Effector memory CD8-positive, alpha-beta T cell (primary cell): ENCODE measurements at places on chromosomes 3 and 15.

GRCh38 chr15:82798531-82799166 is 7.2 kb downstream of the FSD2 start:
- no peak for DNase-seq

DNA sequence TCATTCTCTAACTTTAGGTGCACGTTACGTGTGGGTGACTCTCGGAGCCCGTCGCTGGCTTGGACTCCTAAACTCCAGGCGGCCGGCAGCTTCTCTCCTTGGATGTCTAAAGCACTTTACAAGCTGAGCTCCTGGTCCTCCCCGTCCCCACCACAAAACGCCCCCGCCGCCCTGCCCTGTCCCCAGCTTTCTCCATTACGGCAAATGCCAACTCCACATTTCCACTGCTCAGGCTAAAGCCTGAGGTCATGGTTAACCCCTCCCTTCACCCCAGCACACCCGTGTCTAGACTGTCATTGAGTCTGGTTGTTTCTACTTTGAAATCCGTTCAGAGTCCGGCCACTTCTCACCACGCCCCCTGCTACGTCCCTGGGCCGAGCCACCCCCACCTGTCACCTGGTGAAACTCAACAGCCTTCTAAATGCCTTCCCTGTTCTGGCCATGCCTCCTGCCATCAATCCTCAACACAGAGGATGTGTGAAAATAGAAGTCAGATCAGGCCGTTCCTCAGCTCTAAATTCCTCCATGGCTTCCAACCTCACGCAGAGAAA is 8.1 kb upstream of the PCSK6 start:
- DNase-seq = no peak

DNA sequence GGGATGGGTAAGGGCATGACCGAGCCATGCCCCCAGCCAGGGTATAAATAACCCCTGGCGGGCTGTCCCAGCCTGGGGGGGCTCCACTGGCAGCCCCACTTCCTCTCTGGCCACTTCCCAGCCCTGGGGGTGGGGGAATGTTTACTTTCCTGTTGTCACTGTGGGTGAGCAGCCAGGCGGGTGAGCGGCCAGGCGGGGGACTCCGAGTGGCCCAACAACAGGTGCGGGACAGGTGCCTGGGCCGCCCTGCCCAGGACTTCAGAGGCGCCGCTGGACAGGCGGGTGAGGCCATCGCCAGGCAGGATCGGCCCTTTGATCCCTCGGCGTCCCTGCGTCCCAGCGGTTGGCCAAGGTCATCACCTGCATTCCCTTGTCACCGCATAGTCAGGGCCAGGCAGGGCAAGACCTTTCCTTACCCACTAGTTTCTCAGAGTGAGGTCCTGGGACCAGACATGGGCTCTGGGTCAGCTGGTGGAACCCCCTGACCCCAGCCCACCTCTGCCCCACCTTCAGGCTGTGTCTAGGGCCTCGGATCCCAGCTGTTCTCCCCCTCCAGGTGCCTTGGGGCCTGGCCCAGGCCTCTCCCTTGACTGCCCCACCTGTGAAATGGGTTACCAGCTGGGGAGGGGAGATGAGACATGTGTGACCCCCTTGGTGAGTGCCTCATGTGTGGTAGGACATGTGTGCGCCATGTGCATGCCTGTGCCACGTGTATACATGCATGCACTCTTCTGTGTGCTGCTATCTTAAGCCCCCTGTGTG is 16.6 kb downstream of the SEMA3F start:
- no peak for DNase-seq

DNA sequence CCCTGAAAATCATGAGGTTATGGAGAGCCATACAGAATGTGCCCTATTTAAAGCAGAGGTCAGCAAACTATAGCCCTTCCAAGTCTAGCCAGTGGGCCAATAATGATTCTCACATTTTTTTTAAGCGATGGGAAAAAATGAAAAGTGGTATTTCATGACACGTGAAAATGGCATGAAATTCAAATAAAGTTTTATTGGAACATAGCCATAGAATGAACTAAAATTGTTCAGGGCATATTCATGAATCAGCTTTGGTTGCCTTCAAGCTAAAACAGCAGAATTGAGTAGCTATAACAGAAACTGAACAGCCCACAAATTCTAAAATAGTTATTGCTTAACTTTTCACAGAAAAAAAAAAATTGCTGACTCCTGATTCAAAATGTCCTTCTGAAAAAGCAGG is 104.5 kb downstream of the TFG start:
- no peak for DNase-seq

DNA sequence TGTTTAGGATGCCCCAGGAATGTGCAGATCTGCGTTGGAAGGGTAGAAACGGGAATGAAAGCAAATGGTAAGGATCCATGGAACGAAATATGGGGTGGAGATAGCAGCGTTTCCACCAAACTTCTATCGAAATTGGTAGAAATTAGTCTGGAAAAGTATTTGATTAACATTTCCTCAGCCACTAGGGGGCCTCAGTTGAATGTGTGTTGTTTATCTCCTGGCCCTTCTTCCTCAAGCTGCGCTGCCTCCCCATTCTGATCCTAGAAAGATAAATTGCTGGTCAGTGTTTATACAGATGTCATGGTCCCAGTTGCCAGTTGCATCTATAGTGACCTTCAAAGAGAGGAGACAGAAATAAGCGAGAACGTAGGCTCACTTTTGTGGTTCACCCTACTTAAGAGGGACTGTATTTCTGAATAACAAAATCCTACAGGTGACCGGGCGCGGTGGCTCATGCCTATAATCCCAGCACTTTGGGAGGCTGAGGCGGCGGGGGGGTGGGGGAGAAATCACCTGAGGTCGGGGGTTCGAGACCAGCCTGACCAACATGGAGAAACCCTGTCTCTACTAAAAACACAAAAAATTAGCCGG is 457.1 kb downstream of the SQOR start:
- DNase-seq = no peak

GRCh38 chr15:22956257-22956977 is 23.8 kb downstream of the CYFIP1 start:
- no peak for DNase-seq

DNA sequence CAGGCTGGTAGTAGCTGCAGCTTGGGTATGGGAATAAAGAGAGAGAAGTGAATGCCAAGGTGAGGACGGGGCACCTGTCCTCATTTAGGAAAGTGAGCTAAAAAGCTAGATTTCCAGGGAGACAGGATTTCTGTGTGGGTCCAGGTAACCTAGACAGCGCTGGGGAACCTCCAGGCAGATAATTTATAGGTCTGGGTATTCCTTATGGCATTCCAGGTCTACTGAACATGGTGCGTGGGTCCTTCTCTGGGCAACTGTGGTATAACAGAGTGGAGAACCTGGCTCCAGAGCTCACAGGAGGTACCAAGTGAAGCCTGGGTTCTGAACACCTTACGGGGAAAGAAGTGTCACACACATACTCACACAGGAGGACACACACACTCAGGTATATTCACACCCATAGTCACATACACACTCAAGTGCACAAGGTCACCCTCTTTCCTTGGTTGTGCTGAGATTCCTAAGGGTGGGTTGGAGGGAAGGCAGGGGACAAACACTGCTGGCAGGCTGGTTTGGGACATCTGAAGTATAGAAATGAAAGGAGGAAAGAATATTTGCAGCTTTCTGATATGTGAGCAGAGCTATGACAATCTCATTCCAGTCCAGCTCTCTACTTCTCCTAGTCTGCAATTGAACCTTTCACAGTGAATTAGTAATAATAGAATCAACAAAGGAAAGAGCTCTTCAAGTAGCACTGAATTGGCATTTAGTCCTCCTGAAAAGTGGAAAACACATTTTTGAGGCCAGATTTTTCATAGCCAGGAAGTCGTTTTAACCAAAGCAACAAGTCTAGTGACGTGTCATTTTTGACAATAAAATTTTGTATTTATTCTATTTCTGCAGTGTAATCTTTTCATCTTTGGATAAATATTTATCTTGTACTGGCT is 37.4 kb upstream of the ITGA11 start:
- DNase-seq = no peak

DNA sequence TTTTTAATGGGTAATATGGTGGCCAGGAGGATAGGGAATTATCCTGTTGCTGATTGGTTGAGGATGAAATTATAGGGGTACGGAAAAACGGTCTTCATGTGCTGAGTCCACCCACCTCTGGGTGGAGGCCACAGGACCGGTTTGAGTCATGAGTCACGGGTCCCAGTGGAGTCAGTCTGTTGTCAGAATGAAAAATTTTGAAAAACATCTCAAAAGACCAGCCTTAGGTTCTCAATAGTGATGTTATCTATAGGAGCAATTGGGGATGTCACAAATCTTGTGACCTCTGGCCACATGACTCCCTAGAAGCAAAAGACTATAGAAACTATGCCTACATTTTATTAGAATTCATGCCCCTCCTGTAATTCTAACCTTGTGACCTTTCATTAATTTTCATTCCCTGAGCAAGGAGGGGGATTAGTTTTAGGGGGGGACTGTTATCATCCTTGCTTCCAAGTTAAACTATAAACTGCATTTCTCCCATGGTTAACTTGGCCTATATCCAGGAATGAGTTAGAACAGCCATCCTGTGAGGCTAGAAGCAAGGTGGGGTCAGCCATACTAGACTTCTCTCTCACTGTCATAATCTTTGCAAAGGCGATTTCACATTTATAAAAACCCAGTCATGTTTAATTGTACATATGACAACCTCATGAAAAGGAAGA is 101.2 kb downstream of the TCF12 start:
- DNase-seq = no peak

DNA sequence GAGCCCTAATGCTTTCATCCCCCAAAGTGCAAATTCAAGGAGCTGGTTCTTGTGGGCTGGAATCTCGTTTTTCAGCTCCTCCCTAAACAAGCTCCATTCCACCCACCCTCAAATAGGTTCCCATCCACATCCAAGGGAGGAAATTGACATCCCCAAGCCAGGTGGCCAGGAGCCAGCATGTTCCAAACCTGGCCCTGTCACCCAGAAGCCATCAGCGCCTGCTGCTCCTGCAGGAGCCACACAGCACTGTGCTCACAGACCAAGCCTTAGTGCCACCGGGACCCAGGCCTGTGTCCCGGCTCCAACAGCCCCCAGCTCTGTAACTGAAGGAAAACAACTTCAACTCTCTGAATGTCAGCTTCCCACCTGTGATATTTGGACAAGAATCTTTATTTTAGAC is 263.6 kb downstream of the UACA start:
- DNase-seq = no peak

DNA sequence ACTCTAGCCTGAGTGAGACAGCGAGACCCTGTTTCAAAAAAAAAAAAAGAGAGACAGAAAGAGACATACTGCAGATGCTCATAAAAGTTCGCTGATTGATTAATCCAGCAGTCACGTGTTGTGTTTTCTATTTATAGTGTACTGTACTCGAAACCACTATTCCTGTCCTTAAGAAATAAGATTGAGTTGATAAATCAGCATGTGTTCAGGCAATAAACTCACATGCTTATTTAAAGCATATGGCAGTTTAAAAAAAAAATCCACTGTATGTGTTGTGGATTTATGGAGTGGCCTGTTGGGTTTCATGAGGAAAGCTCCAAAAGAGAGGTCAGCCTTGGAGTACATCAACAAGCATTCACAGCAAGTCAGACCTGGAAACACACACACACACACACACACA is 17.7 kb downstream of the RPL22L1 start:
- no peak for DNase-seq

DNA sequence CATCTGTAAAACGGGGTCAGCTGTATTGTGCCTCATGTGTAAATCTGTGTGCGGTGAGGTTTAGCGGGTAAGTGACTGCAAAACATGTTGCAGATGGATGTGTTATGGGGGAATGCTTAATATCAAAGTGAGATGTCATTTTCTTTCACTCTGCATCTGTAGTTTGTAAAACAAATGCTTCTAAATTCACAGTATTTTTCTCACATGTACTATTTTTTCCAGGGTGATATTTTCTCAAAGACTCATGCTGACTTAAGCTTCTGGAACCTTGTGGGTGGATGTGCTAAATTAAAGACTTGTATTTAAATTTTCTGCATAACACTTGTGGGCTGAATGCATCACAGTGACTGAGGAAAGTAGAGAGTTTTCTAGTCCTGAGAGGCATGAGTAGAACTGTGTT is 115.2 kb upstream of the TP63 start:
- no peak for DNase-seq

- no peak for DNase-seq
Measured at GRCh38 chr3:128281461-128282367, 128.4 kb downstream of the EEFSEC start.

- DNase-seq = no peak
Measured at GRCh38 chr3:161051856-161052255, 53.3 kb downstream of the B3GALNT1 start.

DNA sequence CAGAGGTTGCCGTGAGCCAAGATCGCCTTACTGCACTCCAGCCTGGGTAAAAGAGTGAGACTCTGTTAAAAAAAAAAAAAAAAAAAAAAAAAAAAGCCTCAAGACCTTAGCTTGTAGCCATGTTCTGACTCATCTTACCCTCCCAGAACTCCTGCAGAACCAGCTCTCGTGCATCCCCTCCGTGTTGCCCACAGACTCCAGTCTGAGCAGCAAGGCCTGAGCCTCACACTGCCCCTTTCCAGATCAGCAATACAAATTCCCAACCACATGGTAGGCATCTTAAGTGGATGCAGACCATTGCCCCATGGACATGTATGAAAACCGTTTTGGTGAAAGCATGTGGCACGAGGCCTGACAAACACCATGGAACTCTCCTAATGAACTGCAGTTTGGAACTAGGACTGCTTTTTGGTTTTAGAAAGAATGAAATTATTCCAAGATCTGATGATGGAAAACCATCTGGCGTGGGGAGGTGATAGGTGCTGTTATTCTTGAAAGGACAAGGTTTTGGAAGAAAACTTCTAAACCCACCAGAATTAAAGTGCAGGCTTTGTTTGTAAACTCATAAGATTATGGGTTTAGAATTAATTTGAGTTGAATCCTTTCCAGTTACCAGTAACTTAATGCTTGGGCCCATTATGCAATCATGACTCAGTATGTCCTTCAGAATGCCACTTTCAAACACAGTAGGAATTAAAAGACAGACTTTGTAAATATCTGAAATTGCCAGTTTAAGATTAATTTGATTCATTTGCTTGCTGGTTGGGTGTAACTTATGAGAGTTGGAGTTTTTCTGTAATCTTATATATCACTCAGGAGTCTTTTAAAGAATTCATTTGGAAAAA is 163.7 kb upstream of the LRTM1 start:
- DNase-seq = no peak

DNA sequence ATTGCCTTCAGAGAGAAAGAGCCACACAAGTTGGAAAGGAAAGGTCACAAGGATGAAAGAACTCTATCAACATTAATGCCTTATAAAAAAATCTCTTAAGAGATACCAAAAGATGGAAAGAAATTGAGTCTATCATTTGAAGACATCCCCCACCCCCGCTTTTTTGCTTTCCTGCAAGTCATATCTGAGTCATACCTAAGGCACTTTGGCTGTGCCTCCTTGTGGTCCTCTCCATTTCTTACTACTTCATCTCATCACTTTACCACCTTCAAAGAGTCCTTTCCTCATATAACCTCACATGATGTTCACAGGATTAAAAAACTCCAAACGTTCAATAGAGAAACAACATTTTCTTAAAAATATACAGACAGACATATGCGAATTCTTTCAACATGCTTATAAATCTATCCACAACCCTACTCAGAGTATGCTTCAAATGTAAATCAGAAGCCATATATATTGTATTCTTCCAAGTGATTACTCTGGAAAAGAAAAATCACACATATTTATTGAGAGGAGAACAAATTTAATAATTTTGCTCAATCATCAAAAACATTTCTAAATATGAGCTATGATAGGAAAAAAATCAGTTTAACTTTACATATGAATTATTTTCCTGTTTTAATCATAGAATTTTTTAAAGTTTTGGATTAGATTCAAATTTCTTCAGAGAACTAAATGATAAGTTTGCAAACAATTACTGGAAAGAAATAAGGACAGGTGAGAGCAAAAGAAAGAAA is 1003.9 kb upstream of the CFAP20DC start:
- DNase-seq = no peak

GRCh38 chr15:66144978-66145725 is 108.4 kb downstream of the MEGF11 start:
- DNase-seq = no peak

GRCh38 chr15:57216288-57216687 is 160.0 kb upstream of the CGNL1 start:
- no peak for DNase-seq
